ENCODE measurements at places on chromosomes 1 and 21.

- H3K27me3 ChIP-seq, result no peaks in the 10 kb centered on the region
- H3K4me1 ChIP-seq, result no peaks in the 10 kb centered on the region
- H3K27ac ChIP-seq, result no peak overlapping the region
- H3K4me3 ChIP-seq, result no peak overlapping the region
- no peak for DNase-seq
- H3K36me3 ChIP-seq, result no peaks in the 10 kb centered on the region
Observed at GRCh38 chr1:62377043-62377562, 57.9 kb upstream of the KANK4 start.

- H3K27ac ChIP-seq, result no peak overlapping the region
- H3K4me3 ChIP-seq, result no peak overlapping the region
- no peaks in the 10 kb centered on the region for H3K27me3 ChIP-seq
- no peak for DNase-seq
Observed at GRCh38 chr1:70864302-70864701, 183.3 kb downstream of the PTGER3 start.

DNA sequence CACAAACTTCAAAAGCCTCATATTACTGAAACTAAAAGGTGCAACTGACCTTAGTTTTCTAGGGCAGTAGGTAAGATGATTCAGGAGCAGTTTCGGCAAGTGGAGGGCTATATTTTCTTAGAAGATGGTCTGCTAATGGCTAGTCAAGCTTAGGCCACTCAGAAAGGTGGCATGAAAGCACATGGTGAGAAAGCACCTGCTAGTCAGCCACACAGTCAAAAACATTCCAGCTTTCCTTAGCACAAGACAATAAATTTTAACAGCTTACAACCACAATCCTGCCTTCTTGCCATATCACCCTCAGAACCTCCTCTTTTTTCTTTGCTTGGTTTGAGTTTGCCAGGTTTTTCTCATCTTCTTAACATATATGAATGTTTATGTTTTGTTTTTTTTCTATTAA, 81.1 kb upstream of the SLFNL1 start:
- H3K36me3 ChIP-seq, result no peaks in the 10 kb centered on the region
- H3K4me1 ChIP-seq, result peaks cover 3% of the 10 kb centered on the region
- no peaks in the 10 kb centered on the region for H3K27me3 ChIP-seq
- no peak overlapping the region for H3K4me3 ChIP-seq
- no peak overlapping the region for H3K27ac ChIP-seq

GRCh38 chr1:156623946-156624813, 5.0 kb downstream of the HAPLN2 start:
- peak; percentile 35 for DNase-seq
- peaks cover 42% of the 10 kb centered on the region for H3K27me3 ChIP-seq
- peak overlapping the region; percentile 23 for H3K4me3 ChIP-seq
- peaks cover 21% of the 10 kb centered on the region for H3K4me1 ChIP-seq
- no peaks in the 10 kb centered on the region for H3K36me3 ChIP-seq
